ENCODE measurements at places on chromosomes 7 and 10.

DNA sequence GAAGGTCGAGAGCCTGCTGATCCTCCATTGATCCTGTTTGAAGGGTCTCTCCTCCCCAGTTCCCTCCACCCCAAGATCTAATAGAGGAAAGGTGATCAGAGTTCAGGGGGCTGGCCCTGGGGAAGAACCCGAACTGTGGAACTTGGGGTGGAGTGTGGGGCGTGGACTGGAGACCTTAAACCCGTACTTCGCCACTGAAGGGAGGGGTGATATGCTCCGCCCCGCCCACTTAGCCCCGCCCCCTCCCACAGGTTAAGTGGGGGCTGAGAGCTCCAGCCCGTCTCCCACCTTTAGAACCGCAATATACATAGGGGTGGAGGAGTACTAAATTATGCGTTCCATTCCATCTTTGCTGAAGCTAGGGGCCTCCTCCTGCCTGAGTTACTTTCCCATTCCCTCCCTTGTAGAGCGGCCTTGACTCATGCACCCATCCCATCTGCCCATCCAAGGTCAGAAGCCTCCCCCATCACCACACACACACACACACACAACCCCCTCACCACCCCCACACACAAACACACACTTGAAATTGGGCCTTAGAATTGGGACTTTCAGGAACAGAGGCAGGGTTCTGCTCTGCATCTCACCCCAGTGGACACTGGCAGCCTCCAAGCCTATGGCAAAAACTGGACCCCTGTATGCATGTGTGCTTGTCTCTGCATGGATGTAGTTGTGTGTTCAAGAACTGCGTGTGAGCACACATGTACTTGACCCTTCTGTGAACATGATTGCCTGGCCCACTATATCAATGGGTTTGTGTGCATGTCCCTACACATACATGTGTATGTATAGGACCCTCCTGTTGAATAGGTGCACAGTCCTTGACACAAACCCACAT lies 991 bp downstream of the SEMA4G start:
- DNase-seq = no peak

GRCh38 chr7:111108000-111108399 lies 17.1 kb downstream of the LRRN3 start:
- DNase-seq = no peak

- DNase-seq = no peak
These were observed 1.6 kb downstream of the CDK14 start for GRCh38 chr7:90597563-90598253.

DNA sequence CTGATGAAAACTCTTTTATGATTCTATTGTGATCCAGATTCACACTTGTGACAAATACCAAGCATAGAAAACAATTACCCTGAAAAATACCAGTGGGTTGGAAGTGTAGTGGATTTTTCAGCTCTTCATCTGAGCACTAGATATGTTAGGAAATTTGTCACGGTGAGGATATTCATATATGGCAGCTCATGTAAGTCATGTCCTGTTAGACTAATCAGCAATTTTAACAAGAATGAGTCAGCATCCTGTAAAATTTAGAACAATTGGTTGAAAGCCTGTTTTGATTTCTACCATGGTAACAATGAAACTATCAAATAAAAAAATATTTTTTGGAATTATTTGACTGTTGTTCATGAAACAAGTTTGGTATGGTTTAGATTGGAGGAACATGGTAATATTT lies 334.3 kb downstream of the CACNA2D1 start:
- no peak for DNase-seq

DNA sequence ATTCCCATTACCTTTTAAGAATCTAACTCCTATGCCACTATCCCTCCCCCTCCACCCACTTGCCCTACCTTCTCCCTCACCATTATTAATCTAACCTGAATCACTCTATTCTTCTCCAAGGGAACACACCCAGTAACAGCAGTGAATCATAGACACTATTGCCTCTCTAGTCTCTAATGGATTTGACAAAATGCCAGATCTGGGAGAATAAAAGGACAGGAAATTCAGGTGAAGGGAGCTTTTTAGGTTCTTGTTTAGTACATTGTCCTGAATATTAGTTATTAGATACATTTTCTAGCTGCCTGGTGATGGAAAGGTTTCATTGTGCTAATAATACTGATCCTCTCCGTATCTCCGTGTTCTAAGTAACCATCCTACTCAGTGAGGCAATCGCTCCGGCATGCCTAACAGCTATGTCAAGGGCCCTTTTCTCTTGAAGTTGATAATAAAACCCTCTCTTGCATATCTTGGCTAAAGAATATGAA lies 4.1 kb upstream of the SFR1 start:
- peak; percentile 80 for DNase-seq

DNA sequence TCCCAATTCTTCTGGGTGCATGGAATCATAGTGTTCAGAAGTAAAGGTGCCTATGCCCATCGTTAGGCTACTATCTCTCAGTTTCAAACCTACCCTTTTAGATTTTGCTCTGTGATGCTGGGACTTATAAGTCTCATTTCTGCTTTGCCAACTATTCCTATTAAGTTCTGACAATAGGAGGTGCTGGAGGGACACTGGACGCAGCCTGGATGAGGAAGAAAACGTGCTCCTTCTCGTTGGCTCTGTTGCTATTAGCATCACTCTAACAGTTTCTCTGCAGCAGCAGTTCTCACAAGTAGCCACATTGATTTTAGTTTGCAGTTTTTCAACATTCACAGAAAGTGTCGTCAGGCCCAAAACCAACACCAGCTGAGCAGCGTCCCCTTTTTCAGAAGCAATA lies 72.4 kb downstream of the ABCC2 start:
- DNase-seq = no peak

DNA sequence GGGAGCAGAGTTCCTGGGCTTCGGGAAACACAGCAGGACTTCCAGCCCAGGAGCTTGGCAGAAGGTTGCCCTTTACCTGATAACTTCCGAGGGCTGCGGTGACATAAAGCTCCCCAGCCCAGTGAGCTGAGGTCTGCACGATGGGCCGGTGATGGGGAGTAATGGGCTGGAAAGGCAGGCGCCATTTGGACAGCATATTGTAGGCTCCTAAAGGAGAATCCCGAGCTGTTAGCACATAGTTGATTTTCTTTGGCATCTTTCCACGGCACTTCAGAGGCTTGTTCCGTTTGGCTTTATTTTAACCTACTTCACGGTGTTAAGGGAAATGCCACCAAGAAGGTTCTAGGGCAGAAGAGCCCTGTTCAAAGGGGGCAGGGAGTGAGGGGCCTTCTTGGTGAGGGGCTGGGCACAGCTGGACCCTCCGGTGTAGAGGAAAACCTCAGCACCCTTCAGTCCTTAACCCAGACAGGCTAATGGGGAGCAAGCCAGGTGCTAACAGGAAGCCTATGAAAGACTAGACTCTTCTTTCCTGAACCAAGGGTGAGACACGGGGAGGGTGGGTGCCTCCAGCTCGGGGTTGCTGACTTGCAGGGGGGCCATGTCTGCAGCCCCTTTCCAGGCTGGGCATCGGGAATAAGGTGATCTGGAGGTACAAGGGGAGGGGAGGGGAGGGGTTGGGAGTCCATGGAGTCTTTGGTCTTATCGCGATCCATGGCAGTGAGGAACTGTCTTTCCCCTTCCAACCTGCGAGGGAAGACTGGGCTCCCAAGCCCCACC lies 347.7 kb downstream of the GLRX3 start:
- DNase-seq = no peak

DNA sequence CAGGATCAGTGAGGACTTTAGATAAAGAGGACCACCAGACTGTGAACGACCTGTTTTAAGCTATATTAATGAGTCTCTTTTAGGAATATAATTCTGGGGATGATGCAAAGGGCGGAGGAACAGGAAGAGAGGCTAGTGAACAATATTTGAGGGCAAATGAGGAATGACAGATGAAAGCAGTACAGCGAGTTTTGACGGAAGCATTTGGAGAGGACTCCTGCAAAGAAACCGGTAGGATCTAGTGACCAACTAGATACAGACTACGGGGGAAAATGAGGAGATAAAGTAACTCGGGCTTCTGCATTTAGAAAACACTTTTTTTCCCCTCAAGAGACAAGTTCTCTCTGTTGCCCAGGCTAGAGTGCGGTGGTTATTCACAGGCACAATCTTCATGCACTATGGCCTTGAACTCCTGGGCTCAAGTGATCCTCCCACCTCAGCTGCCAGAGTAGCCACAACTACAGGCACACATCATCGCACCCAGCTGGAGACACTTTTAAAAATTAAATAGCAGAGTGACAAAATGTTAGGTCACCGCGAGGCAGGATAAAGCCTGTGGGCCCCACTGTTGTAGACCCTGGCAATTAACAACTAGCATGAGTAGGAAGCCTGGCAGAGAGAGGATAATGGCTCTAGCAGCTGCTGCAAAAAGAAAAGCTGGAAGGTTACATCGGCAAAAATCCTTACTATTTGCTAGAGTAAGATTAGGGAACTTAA lies 143.2 kb downstream of the SRPK2 start:
- no peak for DNase-seq

DNA sequence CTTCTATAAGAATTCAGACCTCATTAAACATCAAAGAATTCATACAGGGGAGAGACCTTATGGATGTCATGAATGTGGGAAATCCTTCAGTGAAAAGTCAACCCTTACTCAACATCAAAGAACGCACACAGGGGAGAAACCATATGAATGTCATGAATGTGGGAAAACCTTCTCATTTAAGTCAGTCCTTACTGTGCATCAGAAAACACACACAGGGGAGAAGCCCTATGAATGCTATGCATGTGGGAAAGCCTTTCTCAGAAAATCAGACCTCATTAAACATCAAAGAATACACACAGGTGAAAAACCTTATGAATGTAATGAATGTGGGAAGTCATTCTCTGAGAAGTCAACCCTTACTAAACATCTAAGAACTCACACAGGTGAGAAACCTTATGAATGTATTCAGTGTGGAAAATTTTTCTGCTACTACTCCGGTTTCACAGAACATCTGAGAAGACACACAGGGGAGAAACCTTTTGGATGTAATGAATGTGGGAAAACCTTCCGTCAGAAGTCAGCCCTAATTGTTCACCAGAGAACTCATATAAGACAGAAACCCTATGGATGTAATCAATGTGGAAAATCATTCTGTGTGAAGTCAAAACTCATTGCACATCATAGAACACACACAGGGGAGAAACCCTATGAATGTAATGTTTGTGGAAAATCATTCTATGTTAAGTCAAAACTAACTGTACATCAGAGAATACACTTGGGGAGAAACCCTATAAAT lies 24.1 kb downstream of the ZNF37A start:
- DNase-seq = no peak

DNA sequence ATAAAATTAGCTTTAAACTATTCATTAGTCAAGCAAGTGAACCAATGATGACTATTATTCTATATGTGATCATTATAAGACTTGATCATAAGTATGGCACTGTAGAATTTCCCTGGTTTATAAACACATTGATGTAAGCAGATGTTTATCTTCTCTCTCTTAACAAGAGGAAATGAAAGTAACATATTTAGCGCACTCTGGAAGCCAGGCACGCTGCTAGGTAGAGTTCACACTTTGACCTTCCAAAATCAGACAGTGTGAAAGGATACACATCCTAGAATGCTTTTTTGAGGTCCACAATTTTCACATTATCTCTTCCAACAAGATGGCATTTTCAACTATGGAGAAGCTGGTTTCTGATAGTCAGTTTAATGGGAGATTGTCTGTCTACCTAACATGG lies 529.4 kb upstream of the IGFBP3 start:
- DNase-seq = no peak

- no peak for DNase-seq
These were observed 91.8 kb downstream of the TRRAP start for GRCh38 chr7:98970016-98970615.

DNA sequence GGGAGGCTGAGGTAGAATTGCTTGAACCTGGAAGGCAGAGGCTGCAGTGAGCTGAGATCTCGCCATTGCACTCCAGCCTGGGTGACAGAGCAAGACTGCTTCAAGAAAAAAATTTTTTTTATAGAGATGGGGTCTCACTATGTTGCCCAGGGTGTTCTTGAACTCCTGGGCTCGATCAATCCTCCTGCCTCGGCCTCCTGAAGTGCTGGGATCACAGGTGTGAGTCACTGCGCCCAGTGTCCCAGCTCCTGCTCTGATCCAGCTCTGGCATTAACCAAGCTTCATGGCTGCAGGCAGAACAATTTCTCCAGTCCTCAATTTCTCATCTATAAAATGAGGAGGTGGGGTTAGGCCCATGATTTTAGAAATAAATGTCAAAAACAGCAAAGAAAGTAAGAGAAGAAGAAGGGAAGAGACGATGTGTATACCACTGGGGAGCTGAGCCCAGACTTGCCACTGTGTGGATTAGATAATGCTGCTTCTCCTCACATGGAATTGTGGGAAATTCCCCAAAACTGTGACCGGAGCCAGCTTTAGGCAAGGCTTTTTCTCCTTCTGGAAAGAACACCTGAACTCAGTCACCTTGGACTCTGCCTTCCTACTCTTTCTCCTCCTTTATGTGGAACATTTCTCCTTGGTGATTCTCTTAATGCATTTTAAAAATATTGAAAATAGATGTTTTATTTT lies 25.5 kb downstream of the IL15RA start:
- DNase-seq = no peak

DNA sequence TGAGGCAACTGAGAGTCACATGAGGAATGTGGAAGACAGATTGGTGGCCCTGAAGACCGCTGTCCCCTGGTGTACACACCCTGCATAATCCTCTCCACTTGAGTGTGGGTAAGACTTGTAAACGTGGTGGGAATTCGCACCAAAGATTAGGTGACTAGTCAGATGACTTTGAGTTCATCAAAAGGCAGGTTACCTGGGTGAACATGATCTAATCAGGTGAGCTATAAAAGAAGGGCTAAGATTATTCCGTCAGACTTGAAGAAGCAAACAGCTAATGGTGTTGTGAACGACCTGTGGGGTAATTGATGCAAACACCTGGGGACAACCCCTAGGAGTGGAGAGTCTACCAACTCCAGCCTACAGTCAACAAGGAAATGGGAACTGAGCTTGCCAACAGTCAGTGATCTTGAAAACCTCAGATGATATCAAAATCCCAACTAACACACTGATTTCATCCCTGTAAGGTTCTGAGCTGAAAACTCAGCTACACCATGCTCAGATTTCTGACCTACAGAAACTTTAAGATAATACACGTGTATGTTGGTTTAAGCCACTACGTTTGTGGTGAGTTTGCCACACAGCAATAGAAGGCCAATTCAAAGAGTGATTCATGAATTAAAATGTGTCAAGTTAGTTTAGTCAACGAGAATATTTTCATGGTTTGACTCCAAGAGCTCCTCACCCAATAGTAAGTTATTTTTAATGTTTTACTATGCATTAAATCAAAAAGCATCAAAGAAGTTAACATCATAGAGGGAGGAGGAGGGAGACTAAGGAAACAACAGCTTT lies 16.7 kb downstream of the PRTFDC1 start:
- DNase-seq = no peak

Measured in epithelial cell of prostate (primary cell).